ENCODE measurements at places on chromosomes 2 and 18. TPM values are rescaled to one million over a fixed set of nuclear protein-coding genes. Genes with fewer than 3 reads are reported as not detected.

- no peak for DNase-seq
Observed at GRCh38 chr18:40365526-40365925, 1589.5 kb upstream of the PIK3C3 start.

GRCh38 chr2:191428141-191428540 lies 182.9 kb downstream of the MYO1B start:
- no peak for DNase-seq

DNA sequence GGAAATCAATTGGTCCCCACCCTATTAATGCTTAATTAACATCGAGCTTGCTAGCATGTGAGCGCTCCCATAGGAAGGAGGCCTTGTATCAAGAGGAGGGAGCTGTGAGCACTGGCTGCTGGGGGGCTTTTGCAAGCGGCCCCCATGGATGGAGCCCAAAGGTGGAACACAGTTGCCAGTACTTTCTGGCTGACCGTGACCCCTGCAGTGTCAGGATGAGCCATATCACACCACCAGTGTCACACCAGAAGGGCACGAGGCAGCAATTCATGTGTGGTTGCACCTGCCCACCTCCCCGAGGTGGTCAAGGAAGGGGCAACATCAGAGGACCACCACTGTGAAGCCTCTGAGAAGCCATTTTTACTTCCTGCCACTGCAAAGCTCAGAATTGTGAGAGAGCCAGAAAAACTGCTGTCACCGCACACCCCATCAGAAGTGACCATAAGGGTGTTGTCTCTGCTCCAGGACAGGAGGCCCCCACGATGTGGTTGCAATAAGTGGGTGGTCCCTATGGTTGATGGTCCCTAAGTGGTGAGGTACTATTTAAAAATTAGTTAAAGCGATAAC lies 99.8 kb upstream of the RAB6C start:
- DNase-seq, result no peak

DNA sequence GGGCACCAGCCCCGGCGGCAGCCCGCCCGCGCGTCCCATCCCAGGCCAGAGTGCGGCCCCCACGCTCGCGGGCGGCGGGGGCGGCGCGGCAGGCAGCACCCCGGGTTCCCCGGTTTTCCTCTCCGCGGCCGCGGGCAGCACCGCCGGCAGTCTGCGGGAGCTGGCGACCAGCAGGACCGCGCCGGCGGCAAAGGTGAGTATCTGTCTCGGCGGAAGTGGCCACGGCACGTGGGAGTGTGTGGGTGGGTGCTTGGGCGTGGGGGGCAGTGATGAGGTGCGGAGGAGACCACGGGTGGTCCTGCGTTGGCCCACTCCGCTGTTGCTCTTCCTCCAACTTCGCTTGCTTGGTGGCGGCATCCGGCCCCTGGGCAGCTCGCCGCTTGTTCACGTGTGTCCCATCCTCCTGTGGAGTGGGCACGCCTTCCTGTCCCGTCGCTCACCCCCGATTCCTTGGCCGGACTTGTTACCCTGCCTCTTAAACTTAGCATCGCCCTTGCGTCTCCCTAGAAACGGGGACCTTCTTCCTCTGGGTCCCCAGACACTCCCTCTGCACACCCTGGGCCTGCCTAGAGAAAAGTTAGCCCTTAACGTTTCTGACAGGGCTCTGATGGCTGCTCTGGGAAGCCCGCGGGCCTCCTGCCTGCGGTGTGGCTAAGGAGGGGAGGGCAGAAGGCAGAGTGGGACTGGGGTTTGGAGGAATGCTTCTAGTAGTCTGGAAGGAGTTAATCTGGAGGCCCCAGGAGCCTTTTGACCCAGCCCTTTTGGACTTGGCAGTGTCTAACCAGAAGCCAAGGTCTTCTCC lies 1.1 kb downstream of the SH3RF3 start:
- DNase-seq, result no peak

- DNase-seq, result peak; percentile 26
Observed at GRCh38 chr2:179443180-179443579, 178.5 kb upstream of the SESTD1 start.

- peak; percentile 58 for DNase-seq
Observed at GRCh38 chr18:35029103-35029502, 12.1 kb upstream of the MAPRE2 start.

- DNase-seq, result no peak
Observed at GRCh38 chr18:44175891-44176290, 504.8 kb upstream of the SETBP1 start.

DNA sequence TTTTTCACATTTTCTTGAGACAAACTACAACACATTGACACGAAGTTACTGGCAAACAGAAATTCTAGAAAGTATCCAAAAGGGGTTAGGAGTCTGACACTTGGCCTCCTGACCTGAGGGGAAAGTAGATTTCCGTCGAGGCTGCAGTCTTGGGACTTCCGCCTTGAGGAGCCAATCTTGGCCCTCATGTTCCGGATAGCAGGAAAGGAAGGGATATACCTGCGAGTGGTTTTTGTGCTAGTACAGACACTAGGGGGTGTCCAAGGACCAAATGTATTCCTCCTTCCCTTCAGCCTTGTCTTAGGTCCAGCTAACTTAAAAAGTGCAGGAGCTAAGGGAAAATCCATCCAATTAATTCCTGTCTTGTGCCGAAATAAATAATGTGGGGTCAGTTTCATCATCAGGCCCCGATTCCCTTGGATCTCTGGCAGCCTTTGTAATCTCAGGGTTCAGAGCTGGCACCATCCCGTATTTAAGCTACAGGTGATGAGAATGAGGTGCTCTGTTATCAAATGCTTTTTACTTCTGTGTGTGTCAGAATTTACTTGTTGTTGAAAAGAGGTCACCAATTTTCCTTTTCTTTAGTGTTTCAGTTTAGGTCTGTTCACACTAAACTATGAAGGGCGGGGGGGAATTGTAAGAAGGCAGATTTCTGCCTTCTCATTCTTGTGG lies 330.2 kb upstream of the FANCL start:
- DNase-seq, result peak; percentile 75

GRCh38 chr18:10131460-10132395 lies 217.9 kb downstream of the VAPA start:
- peak; percentile 59 for DNase-seq

- DNase-seq, result peak; percentile 48
Observed at GRCh38 chr2:224442071-224442967, 40.4 kb upstream of the FAM124B start.

The CWC22 gene
- total RNA-seq, result 15.2 TPM

The PTPRM gene
- total RNA-seq, result 37.0 TPM

The CNTNAP5 gene
- 0.03 TPM for total RNA-seq

The MYCN gene
- total RNA-seq, result 48.1 TPM

The MAP3K19 gene
- not detected for total RNA-seq

All from cardiac muscle cell (in vitro differentiated cells and primary cell).